ENCODE measurements at places on chromosomes 16 and 17.

DNA sequence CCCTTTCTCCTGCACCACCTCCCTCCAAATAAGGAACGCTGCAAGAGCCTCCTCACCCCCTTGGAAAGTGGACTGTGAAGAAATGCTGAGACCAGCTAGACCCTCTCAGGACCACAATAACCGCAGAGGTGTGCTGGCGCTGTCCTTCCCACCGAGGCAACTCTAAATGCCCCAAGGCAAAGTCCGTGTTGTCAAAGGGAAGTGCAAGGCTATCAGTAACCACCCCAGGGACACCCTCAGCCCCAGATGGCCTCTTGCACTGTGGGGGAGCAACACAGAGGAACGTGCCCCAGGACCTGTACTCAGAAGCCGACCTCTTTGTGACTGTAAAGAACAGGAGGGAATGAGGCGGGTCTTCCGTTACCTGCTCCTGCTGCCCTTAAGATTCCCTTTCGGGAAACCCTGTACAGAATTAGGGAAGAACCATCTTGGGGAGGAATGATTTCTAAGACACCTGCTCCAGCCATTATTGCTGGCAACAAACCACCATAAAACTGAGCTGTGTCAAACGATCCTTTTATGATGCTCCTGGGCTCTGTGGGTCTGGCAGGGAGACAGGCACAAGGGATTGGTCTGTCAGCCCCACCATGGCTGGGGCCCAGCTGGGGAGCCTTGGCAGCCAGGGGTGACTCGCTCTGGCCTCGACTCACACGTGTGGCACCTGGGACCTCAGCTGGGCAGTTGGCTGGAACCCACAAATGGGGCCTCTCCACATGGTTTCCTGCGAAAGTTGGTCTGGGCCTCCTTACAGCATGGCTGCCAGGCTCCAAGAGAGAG is 14.6 kb upstream of the MED9 start:
- no peak for DNase-seq

DNA sequence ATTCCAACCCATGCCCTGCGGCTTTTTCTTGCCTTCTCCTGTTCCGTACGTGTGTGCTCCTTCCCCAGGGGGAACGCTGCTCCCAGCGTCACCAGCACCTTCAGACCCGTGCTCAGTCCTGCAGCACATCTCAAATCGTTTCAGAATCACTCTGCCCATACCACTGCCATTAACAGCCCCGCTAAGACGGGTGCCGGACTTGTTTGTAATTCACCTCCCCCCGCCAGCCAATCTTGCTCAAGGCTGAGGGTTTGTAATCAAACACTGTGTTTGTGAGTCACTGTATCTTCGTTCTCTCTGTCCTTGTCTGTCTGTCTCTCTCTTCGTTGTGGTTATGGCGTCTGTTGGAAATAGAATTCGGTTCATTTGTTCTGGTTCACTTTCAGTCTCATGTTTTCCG is 17.3 kb downstream of the CARD14 start:
- DNase-seq, result no peak

DNA sequence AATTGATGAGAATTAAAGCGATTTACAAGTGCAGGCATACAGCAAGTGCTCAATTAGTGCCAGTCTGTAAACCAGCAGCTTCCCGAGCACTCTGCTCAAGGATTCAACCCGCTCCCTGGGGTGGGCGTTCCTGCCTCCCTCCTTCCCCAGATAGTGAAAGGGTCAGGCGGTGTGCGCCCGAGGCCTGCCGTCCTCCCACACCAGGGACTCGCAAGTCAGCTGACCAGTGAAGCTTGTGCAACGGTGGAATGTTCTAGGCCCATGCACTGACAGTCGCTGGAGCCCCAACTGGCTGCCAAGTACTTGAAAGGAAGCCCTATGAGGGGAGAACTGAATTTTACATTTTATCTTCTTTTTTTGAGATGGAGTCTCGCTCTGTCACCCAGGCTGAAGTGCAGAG is 53.5 kb upstream of the PABPN1L start:
- no peak for DNase-seq

DNA sequence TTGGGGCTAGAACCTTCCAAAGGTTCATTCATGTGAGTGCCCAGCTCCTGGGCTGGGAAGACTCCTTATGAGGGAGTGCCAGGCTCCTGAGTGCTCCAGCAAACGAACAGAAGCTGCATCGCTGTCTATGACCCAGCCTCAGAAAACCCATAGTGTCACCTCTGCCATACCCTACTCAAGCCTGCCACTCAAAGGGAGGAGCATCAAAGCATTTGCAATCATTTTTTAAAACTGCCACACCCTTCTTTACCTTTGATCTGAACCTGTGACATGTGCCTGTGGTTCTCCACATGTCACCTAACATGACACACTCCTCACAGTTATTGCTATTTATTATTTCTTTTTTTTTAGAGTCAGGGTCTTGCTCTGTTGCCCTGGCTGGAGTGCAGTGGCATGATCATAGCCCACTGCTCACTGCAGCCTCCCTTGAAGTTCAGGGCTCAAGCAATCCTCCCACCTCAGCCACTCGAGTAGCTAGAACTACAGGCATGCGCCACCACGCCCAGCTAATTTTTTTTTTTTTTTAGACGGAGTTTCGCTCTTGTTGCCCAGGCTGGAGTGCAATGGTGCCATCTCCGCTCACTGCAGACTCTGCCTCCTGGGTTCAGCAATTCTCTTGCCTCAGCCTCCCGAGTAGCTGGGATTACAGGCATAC is 7.3 kb upstream of the KDM8 start:
- no peak for DNase-seq

DNA sequence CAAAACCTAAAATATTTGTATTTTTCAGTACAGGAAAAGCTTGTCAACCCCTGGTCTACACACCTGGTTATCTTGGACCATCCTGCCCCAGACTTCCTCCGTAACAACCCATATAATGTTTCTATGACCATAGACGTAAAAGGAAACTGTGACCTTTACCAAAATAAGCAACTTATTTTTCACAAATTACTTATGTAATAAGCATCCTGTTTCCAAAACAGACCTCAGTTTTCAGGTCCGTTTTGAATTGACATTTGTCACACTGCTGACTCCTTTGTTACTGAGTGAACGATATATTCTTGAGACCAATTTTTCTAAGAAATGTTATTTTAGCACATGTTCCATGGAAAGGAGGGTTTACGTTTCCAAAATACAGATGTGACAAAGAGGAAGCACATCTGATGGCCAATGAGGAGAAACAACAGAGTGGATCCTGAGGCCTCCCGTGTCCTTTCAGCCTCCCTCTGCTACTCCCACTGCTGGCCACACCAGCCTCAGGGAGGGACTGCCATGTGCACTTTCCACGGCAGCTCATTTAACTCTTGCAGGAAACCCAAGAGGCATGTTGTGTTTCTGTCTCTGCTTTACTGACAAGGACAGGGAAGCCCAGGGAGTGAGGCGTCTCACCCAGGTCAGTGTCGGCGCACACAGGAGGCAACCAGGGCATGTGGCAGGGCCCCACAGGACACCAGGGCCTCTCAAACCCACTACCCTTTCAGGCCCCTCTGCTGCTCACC is 20.1 kb upstream of the ALDH3A1 start:
- no peak for DNase-seq

GRCh38 chr17:77274096-77274845 is 133.5 kb downstream of the SEC14L1 start:
- no peak for DNase-seq

DNA sequence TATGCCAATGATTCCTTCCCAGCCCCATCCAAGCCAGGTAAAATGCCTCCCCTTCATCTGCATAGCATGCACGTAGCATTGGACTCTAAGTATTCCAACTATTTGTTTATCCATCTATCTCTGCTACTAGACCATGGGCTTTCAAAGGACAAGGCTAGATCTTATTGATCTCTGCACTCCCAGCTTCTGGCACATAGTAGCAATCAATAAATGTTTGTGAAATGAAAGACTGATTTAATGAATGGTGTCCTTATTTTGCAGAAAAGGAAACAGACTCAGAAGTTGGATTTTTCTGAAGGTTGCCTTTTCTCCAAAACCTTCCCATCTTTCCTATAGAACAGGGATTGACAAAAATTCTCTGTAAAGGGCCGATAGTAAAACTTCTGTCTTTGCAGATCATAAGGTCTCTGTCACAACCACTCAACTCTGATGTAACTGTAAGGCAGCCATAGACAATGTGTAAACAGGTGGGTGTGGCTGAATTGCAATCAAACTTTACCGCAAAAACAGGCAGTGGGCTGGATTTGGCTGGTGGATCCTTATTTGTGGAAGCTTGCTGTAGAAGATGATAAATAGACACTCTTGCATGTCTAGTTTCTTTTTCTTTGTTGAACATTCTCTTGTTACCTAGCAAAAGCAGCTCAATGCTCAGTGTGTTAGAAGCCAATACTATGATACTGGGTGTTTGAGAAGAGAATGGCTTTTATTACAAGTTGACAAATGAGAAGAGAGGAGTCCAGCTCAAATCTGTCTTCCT is 7.6 kb upstream of the CMTR2 start:
- no peak for DNase-seq

- DNase-seq, result no peak
Measured at GRCh38 chr16:19522397-19522732, 467 bp upstream of the GDE1 start.

DNA sequence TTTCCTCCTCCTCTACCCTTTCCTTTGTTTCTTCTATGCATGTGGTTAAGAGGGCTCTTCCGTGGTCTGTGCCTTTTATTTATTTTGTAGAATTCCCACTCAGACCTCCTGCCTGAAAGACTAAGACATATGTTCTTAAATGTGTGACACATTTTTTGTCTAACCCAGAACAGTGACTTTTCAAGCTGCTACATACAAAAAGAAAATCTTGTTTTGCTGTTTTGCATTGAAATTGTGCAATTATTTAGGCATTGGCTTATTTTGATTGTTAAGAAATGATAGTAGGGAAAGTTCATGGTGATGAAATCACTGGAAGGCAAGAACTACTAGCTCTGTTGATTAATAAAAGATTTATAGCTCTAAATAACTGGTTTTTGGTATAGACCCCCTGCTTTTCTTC is 76.8 kb downstream of the TUBD1 start:
- no peak for DNase-seq

GRCh38 chr17:68704871-68705713 is 103.9 kb upstream of the FAM20A start:
- no peak for DNase-seq

GRCh38 chr16:79451196-79451816 is 149.2 kb downstream of the MAF start:
- peak; percentile 75 for DNase-seq

GRCh38 chr17:63578769-63579111 is 22.0 kb upstream of the TACO1 start:
- DNase-seq, result no peak
